ENCODE measurements at places on chromosomes 7 and 10.

DNA sequence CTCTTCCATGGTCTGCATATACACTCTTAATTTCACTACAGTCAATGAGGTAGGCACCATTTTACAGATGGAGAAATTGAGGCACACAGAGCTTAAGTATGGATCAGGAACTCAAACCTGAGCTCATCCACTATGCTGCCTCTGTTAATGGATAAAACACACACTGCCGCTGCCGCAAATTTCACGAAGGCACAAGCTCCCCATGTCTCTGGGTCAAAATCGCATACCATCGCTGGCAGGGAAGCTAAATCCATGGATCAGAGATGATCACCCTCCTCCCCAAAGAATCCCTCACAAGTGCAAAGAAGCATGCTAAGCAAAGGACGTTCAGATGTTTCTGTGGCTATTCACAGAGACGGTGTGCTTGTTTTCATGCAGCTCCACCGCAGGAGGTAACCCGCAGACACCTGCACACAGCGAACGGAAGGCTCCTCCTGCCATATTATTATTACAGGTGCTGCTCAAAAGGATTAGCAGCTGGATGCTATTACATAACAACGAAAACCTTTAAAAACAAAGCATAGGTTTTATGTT lies 109.3 kb downstream of the UBE2H start:
- DNase-seq = no peak

DNA sequence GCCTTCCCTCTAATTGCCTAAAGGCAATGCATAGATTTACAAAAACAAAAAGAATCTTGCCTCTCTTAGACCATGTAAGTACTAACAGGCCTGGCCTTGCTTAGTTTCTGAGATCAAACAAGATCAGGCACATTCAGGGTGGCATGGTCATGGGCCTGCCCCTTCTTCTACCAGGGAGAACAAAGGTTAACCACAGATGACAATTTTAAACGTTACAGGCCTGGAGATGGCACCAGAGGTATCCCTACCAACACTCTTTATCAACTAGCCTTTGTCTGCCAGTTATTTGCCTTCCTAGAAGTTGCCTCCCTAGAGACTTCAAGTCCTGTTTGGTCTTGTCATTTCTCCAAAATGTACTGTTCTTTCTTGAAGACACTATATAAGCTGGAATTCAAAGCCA lies 252.6 kb downstream of the DOCK4 start:
- DNase-seq = peak; percentile 29

DNA sequence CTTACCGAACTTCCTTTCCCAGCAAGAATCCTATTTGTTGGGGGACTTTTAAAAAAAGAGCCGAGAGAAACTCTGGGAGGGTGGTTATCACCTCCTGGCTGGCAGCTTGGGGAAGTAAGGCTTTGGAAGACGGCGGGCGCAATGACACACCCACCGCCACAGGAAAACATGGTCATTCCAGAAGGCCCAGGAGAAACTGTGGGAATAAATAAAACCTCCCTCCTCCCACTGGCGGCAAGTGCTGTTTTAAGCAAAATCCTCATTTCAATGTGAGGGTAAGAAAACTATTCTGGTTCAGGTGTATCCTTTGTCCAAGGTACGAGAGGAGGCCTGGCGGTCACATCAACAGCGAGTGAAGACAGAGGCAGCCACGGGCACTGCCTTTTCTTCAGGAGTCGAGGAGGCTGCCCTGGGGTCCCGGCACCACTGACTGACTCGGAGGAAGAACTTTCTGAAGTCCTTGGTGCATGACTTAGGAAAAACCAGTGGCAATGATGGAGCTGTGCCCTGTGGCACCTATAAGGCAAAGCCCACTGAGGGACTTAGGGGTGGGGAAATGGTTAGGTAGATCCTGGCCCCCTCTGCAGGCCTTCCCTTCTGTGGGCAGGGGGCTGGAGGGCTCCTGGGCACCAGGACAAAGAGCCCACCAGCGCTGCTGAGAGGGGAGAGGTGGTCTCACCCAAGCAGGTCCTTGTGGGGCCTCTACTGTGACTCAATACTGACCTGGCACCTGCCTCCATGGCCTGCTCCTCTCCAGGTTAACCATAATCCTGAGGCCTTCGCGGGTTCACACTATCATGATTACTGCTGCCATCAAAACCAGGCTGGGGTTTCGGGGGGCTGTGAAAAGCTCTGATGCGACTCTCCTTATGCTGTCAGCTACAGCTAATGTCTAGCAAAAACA lies 21.4 kb downstream of the DNAJB12 start:
- DNase-seq = no peak

DNA sequence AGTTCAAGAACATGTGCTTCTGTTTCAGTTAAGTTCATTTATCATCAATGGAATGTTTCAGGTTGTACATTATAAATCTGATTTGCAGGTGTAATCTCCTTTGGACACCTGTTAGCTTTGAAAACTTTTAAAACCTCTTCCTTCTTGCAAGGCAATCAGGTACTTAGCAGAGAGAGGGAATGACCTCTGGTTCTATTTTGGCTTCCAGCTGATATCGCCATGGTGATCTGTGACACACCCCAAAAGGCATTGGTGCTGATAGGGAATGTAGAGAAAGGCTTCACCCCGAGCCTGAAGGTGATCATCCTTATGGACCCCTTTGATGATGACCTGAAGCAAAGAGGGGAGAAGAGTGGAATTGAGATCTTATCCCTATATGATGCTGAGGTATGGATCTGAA lies 35.4 kb downstream of the ACSL5 start:
- no peak for DNase-seq
